Left colon (tissue), 2 donors: ENCODE measurements at places on chromosomes 3 and 15. TPM values are rescaled to one million over a fixed set of nuclear protein-coding genes. Genes with fewer than 3 reads are reported as not detected.

TBC1D5 gene
- 32.4 TPM for total RNA-seq

ITIH1 gene
- not detected for total RNA-seq

TGM4 gene
- total RNA-seq, result not detected

ZBBX gene
- total RNA-seq, result not detected

TLR9 gene
- total RNA-seq, result 0.42 TPM

PRR20G gene
- total RNA-seq, result not detected

XYLB gene
- 18.0 TPM for total RNA-seq

NEDD4 gene
- 10.4 TPM for total RNA-seq

ATXN7 gene
- 32.4 TPM for total RNA-seq

GOLGA8R gene
- total RNA-seq, result 1.2 TPM

DNAJA4 gene
- total RNA-seq, result 36.7 TPM

ARHGEF26 gene
- total RNA-seq, result 3.3 TPM

C15orf39 gene
- total RNA-seq, result 26.9 TPM

DUOX2 gene
- total RNA-seq, result 3.9 TPM

PLS1 gene
- total RNA-seq, result 457 TPM

CRABP1 gene
- 0.61 TPM for total RNA-seq

MKRN3 gene
- total RNA-seq, result 3.9 TPM

KIAA1143 gene
- 16.0 TPM for total RNA-seq

NEK10 gene
- total RNA-seq, result 0.73 TPM
